ENCODE measurements at places on chromosomes 1 and 21. TPM values are rescaled to one million over a fixed set of nuclear protein-coding genes. Genes with fewer than 3 reads are reported as not detected.

DNA sequence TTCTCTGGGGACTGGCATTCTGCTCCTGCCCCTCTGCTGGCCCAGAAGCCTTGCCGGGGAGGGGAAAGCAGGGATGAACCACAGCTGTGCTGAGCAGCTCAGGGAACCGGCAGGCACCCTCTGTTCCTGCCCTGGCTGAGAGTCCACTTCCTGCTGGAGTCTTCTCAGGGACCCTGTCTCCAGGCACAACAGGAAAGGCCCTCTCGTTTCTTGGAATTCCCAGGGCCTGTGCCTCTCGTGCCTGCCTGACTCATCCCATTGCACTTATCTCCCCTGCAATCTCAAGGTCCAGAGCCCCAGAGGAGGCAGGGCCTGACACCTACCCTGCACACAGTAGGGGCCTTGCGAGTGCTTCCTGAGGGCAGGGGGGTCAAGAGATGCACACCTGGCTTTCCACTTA lies 1.1 kb upstream of the EDN2 start:
- no peak overlapping the region for H3K4me3 ChIP-seq
- peaks cover 3% of the 10 kb centered on the region for H3K4me1 ChIP-seq
- no peaks in the 10 kb centered on the region for H3K36me3 ChIP-seq
- H3K27ac ChIP-seq: no peak overlapping the region
- DNase-seq: no peak
- H3K27me3 ChIP-seq: peaks cover 25% of the 10 kb centered on the region

DNA sequence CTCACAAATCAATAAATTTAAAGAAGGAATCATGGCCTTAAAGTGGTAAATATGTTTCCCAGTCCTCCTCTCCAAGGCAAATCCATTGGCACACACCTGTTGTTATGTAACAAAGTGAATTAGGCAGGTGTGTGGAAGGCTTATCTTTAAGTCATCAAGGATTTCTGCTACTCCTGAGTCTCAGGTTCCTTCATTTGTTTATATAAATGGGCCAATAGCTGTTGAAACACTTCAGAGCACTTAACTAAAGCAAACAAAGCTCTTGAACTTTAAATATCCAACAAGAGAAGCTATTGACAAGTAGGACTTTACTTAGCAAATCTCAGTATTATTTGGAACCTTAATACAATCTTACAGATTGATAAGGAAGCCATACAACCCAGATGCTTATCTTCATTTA lies 99.3 kb upstream of the ESRRG start:
- no peak overlapping the region for H3K4me3 ChIP-seq
- no peaks in the 10 kb centered on the region for H3K4me1 ChIP-seq
- DNase-seq: no peak
- no peaks in the 10 kb centered on the region for H3K27me3 ChIP-seq
- no peak overlapping the region for H3K27ac ChIP-seq

- no peaks in the 10 kb centered on the region for H3K36me3 ChIP-seq
- H3K4me1 ChIP-seq: no peaks in the 10 kb centered on the region
- no peak overlapping the region for H3K4me3 ChIP-seq
- H3K27ac ChIP-seq: no peak overlapping the region
- H3K27me3 ChIP-seq: no peaks in the 10 kb centered on the region
- no peak for DNase-seq
Measured at GRCh38 chr1:218548764-218549163, 203.6 kb downstream of the TGFB2 start.

GRCh38 chr1:237556911-237557310 lies 333.8 kb downstream of the ZP4 start:
- no peak for DNase-seq
- no peaks in the 10 kb centered on the region for H3K27me3 ChIP-seq
- H3K27ac ChIP-seq: no peak overlapping the region
- H3K4me1 ChIP-seq: no peaks in the 10 kb centered on the region

DNA sequence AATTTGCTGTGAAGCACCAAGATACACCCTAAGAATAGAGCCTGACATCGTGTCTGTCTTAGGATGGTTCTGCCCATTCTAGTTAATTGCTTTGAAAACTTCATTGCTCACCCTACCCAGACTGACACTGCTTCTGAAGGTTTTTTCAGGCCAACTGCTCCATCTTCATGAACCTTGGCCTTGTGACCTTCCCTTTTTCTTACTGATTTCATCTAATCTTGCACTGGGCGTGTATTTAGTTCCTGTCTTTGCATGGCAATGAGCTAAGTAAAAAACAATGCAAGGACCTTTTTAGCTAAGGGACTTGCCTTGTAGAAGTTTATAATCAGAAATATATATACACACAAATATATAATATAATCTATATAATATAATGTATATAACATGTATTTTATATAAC lies 108.0 kb downstream of the PBX1 start:
- no peak for DNase-seq
- no peak overlapping the region for H3K27ac ChIP-seq
- no peaks in the 10 kb centered on the region for H3K36me3 ChIP-seq

DNA sequence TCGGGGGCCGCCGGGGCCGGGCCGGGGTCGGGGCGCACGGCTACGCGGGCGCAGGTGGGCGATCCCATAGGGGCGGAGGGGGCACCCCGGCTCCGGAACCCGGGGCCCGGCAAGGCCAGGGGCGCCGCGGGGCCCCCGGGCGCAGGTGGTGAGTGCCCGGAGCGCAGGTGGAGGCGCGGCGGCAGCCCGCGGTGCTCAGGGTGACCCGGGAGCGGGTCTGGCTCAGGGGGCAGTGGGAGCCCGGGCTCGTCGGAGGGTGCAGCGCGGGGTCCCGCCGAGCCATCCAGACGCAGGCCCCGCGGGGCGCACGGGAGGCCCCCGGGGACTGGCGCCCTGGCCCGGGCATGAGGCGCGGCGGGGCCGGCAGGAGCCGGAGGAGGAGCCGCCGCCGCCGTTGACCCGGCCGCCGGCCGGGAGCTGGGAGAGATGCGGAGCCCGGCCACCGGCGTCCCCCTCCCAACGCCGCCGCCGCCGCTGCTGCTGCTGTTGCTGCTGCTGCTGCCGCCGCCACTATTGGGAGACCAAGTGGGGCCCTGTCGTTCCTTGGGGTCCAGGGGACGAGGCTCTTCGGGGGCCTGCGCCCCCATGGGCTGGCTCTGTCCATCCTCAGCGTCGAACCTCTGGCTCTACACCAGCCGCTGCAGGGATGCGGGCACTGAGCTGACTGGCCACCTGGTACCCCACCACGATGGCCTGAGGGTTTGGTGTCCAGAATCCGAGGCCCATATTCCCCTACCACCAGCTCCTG lies 489 bp downstream of the CELSR2 start:
- DNase-seq: no peak
- H3K27me3 ChIP-seq: peaks cover 8% of the 10 kb centered on the region
- H3K4me1 ChIP-seq: peaks cover 10% of the 10 kb centered on the region
- H3K4me3 ChIP-seq: peak overlapping the region; percentile 52

- no peak overlapping the region for H3K27ac ChIP-seq
- H3K36me3 ChIP-seq: no peaks in the 10 kb centered on the region
- H3K4me1 ChIP-seq: peaks cover 5% of the 10 kb centered on the region
- peak; percentile 31 for DNase-seq
- H3K27me3 ChIP-seq: peaks cover 6% of the 10 kb centered on the region
- H3K4me3 ChIP-seq: no peak overlapping the region
Measured at GRCh38 chr1:62784509-62785365, 805 bp downstream of the ATG4C start.

DNA sequence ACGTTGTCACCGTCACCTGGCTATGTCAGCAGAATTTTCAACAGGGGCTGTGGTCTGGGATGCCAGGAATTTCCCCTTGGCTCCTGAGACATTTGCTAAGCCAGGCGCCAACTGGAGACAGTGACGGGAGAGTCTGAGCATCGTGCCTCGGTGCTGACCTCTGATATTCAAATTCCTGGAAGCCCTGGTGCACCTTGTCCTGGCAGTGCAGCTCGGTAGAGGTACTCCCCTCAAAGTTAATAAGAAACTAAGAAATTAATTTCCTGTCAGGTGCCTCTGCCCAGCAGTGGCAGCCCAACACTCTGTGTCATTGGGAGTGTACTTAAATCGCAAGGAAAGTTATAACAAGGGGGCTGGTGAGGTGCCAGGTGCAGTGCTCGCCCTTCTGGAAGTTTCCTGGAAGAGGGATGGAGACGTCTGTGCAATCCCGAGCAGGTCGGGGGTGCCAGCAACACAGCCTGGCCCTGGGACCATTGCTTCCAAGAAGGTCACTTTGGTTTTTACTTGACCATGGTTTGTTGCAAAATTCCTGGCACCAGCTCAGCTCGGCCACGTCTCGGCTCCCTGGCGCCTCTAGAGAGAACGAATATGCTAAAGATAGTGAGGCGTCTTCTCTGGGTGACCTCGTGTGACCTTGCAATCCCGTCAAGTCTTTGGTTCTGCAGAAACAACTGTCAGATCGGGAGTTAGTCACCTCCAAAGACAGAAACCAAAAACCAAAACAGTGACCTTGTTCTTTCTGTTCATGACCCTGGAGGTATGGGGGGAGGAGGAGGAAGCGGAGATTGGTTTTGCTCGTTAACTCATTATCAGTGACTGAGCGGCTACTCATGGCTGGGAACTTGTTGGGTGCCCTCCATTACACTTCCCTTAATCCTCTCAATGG lies 149.5 kb upstream of the VAMP3 start:
- H3K27me3 ChIP-seq: peaks cover 2% of the 10 kb centered on the region
- no peak overlapping the region for H3K27ac ChIP-seq
- H3K4me1 ChIP-seq: no peaks in the 10 kb centered on the region
- no peak overlapping the region for H3K4me3 ChIP-seq
- H3K36me3 ChIP-seq: no peaks in the 10 kb centered on the region

GRCh38 chr1:203572134-203572625 lies 54.5 kb upstream of the ATP2B4 start:
- H3K4me1 ChIP-seq: no peaks in the 10 kb centered on the region
- H3K27ac ChIP-seq: no peak overlapping the region
- H3K36me3 ChIP-seq: no peaks in the 10 kb centered on the region

- H3K27me3 ChIP-seq: peaks cover 3% of the 10 kb centered on the region
- H3K36me3 ChIP-seq: peaks cover 15% of the 10 kb centered on the region
- no peak overlapping the region for H3K4me3 ChIP-seq
- H3K27ac ChIP-seq: no peak overlapping the region
- peaks cover 9% of the 10 kb centered on the region for H3K4me1 ChIP-seq
Measured at GRCh38 chr1:24894002-24894401, 36.1 kb downstream of the RUNX3 start.

GRCh38 chr1:50422946-50423669 lies at the start of gene DMRTA2:
TSS of gene DMRTA2 (minus strand) at chr1:50423443. CDS start at chr1:50421536, 1,907 bp downstream.
- no peak for DNase-seq
- peak within 1 kb of the TSS; percentile 79 for H3K4me3 ChIP-seq
- H3K4me1 ChIP-seq: peaks cover 59% of the 10 kb centered on the region
- H3K27ac ChIP-seq: peak within 1 kb of the TSS; percentile 39
- H3K27me3 ChIP-seq: peaks cover 81% of the 10 kb centered on the region
- peaks cover 25% of the 10 kb centered on the region for H3K36me3 ChIP-seq

GRCh38 chr1:34696230-34696629 lies 58.6 kb upstream of the GJB5 start:
- no peak for DNase-seq
- H3K4me3 ChIP-seq: no peak overlapping the region
- H3K27me3 ChIP-seq: peaks cover 3% of the 10 kb centered on the region
- no peak overlapping the region for H3K27ac ChIP-seq
- H3K4me1 ChIP-seq: no peaks in the 10 kb centered on the region

- no peak overlapping the region for H3K27ac ChIP-seq
- H3K4me3 ChIP-seq: no peak overlapping the region
- no peaks in the 10 kb centered on the region for H3K4me1 ChIP-seq
- no peak for DNase-seq
- no peaks in the 10 kb centered on the region for H3K36me3 ChIP-seq
- peaks cover 4% of the 10 kb centered on the region for H3K27me3 ChIP-seq
Measured at GRCh38 chr21:36450511-36450910, 29.4 kb downstream of the CLDN14 start.

- DNase-seq: peak; percentile 35
- no peaks in the 10 kb centered on the region for H3K36me3 ChIP-seq
- H3K4me3 ChIP-seq: no peak overlapping the region
- no peaks in the 10 kb centered on the region for H3K4me1 ChIP-seq
- H3K27me3 ChIP-seq: no peaks in the 10 kb centered on the region
- no peak overlapping the region for H3K27ac ChIP-seq
Measured at GRCh38 chr1:17653728-17654351, 101.3 kb upstream of the ACTL8 start.

GRCh38 chr1:170376801-170377385 lies 155.1 kb upstream of the GORAB start:
- H3K4me1 ChIP-seq: no peaks in the 10 kb centered on the region
- H3K27me3 ChIP-seq: peaks cover 2% of the 10 kb centered on the region
- no peak overlapping the region for H3K4me3 ChIP-seq
- H3K27ac ChIP-seq: no peak overlapping the region
- no peak for DNase-seq
- H3K36me3 ChIP-seq: no peaks in the 10 kb centered on the region

- no peak for DNase-seq
- H3K36me3 ChIP-seq: no peaks in the 10 kb centered on the region
- H3K4me3 ChIP-seq: no peak overlapping the region
- peaks cover 2% of the 10 kb centered on the region for H3K27me3 ChIP-seq
Measured at GRCh38 chr1:184237588-184237987, 149.2 kb upstream of the C1orf21 start.

GRCh38 chr1:81470275-81470674 lies 330.5 kb upstream of the ADGRL2 start:
- H3K36me3 ChIP-seq: no peaks in the 10 kb centered on the region
- H3K27me3 ChIP-seq: no peaks in the 10 kb centered on the region
- no peak overlapping the region for H3K27ac ChIP-seq

DNA sequence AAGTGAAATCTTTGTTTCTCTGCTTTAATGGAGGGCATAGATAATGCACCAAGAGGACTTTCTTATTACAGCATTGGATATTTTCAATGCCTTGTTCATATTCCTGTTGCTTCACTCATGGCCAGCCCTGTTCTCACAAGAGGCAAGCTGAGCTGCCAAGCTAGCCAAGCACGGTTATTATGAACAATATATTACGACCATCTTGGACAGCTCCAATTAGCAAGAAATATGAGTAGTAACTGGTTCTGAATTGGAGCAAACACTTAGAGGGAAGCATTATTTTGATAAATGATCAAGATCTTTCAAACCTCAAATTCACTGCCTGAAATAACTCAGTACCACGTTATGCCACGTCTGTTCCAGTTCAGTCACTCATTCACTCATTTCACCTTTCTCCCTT lies 159.8 kb downstream of the SETD4 start:
- H3K27me3 ChIP-seq: peaks cover 17% of the 10 kb centered on the region
- H3K27ac ChIP-seq: no peak overlapping the region
- H3K4me3 ChIP-seq: no peak overlapping the region

DNA sequence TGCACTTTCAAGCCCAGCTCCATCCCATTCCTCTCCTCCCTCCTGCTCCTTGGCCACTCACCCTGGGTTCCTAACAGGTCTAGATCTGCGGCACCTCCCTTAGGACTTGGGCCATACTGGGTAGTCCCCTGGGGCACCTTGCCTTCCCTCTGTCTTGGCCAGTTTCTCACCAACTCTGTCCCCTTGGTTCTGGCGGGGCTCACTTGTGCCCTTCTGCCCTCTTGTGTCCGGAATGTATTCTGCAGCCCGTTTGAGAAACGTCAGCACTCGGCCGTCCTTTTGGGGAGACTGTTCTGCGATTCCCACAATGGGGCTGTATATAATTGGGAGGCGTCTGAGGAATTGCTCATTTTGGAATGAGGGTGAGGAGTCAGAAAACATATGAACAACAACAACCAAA lies 162.4 kb downstream of the ZSCAN20 start:
- peak; percentile 40 for DNase-seq
- H3K4me1 ChIP-seq: no peaks in the 10 kb centered on the region
- peaks cover 26% of the 10 kb centered on the region for H3K27me3 ChIP-seq
- H3K27ac ChIP-seq: no peak overlapping the region
- H3K36me3 ChIP-seq: no peaks in the 10 kb centered on the region
- H3K4me3 ChIP-seq: no peak overlapping the region

The SYTL1 gene
- 81.0 TPM for total RNA-seq

The MAP1LC3C gene
- total RNA-seq: not detected

The NCAM2 gene
- not detected for total RNA-seq

The RALGPS2 gene
- 5.1 TPM for total RNA-seq

The ESRRG gene
- total RNA-seq: not detected

The MLLT11 gene
- total RNA-seq: 6.0 TPM

The BTBD8 gene
- 1.5 TPM for total RNA-seq

The AADACL3 gene
- total RNA-seq: not detected

The MAEL gene
- not detected for total RNA-seq

The HES2 gene
- total RNA-seq: 0.45 TPM

The CAPZA1 gene
- 280 TPM for total RNA-seq

The BCL10 gene
- total RNA-seq: 27.0 TPM

The PITHD1 gene
- total RNA-seq: 62.3 TPM

All from activated CD8-positive, alpha-beta T cell treated with anti-CD3 and anti-CD28 coated beads, Interleukin-2, amount 10 ng/mL, durations not matched to agents 7 days and 5 days (primary cell).